Psoas muscle (tissue), 8 donors: ENCODE measurements at places on chromosomes 11 and 22. TPM values are rescaled to one million over a fixed set of nuclear protein-coding genes. Genes with fewer than 3 reads are reported as not detected.

TRIM49 gene
- not detected for total RNA-seq

MUC15 gene
- total RNA-seq = not detected

TMEM126B gene
- total RNA-seq = 33.3 TPM

FOXRED2 gene
- 6.4 TPM for total RNA-seq

TBX1 gene
- 82.5 TPM for total RNA-seq

SHANK2 gene
- 0.17 TPM for total RNA-seq

DNA sequence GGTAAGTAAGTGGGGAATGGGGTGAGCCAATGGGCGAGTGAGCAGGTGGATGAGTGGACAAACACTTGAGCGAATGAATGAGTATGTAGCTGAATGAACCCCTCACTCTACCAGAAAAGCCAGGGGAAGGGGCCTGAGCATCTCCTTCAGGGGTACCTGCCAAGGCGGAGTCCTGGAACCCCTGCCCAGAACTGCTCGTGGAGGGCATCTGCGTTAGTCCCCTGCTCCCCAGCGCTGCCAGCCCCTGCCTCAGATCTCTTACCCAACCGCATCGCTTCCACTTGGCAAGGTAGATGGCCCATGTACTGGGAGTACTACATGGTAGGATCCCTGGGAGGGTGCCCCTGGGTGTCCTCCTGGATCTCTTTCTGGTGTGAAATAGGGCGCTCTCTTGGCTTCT is 7.4 kb upstream of the ANO1 start:
- no peak overlapping the region for H3K27ac ChIP-seq
- H3K36me3 ChIP-seq = no peaks in the 10 kb centered on the region
- no peaks in the 10 kb centered on the region for H3K27me3 ChIP-seq
- H3K4me3 ChIP-seq = no peak overlapping the region
- H3K4me1 ChIP-seq = no peaks in the 10 kb centered on the region

DNA sequence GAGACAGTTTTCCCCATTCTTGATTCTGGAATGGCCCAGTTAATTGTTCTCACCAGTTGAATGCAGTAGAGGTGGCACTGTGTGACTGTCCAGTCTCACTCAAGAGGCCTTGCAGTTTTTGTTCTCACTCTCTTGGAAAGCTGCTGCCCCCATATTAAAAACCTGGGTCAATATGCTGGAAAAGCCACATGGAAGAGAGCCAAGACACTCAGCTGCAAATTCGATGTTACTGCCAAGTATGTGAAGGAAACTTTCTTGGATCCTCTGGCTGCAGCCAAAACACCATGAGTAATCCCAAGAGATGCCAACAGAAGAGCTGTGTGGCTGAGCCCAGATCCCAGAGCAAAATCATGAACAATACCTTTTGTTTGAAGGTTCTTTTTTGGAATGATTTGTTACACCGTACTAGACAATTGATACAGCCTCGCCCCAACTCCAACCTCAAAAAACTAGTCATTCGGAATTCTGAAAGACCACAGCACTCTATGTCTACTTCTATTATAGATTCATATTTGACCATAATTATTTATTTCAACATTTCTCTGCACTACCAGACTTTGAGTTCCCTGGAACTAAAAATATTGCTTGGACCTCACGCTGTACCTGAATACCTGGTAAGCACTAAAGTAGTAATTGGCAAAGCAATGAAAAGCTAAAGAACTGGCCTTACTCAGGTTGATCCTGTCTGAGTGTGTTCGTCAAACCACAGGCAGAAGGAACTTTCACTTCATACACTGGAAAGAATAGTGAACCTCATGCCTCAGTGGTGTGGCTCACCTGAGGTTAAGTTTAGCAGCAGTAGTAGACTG is 378.8 kb downstream of the ETS1 start:
- H3K36me3 ChIP-seq = no peaks in the 10 kb centered on the region
- H3K27me3 ChIP-seq = no peaks in the 10 kb centered on the region
- H3K27ac ChIP-seq = no peak overlapping the region
- no peak for DNase-seq
- no peak overlapping the region for H3K4me3 ChIP-seq

GRCh38 chr22:49685116-49685515 is 142.6 kb downstream of the BRD1 start:
- no peak for DNase-seq
- H3K27me3 ChIP-seq = peaks cover 15% of the 10 kb centered on the region
- no peak overlapping the region for H3K27ac ChIP-seq
- no peaks in the 10 kb centered on the region for H3K4me1 ChIP-seq
- H3K4me3 ChIP-seq = no peak overlapping the region

DNA sequence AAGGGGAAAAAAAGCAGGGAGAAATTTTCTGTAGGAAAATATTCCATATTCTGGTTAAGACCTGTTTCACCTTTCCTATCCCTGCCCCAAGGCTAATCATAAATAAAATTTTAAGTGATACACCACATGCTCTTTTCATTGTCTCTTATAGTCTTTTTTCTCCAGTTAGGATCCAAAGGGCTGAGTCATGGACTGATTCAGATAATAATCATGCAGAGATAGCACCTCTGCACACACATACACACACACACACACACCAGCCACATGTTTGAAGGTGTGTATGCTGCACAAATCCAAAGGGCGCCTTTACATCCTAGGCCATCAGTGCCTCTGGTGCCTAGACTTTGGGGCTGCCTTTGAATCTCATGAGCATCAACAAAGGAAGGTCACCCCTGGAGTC is 35.5 kb upstream of the CWF19L2 start:
- no peaks in the 10 kb centered on the region for H3K36me3 ChIP-seq
- H3K4me3 ChIP-seq = no peak overlapping the region
- no peaks in the 10 kb centered on the region for H3K4me1 ChIP-seq
- no peaks in the 10 kb centered on the region for H3K27me3 ChIP-seq
- DNase-seq = no peak

DNA sequence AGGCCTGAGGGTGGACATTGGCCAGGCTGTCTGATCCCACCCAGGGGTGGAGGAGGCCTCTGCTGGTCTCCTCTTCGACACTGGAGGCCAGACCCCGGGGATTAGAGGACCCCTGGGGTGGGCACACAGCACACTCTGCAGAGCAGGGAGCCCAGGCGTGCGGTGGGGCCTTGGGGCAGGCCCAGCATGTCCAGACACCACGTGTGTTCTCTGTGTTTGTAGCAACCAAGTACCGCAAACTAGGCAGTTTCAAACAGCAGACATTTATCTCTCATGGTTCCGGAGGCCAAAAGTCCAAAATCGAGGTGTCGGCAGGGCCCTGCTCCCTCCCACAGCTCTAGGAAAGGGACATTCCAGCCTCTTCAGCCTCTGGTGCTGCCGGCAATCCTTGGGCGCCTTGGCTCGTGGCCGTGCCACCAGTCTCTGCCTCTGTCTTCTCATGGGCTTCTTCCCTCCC is 1.5 kb downstream of the PANX2 start:
- DNase-seq = no peak
- no peak overlapping the region for H3K4me3 ChIP-seq
- no peak overlapping the region for H3K27ac ChIP-seq

- no peaks in the 10 kb centered on the region for H3K36me3 ChIP-seq
- no peak overlapping the region for H3K27ac ChIP-seq
- no peaks in the 10 kb centered on the region for H3K4me1 ChIP-seq
- peaks cover 2% of the 10 kb centered on the region for H3K27me3 ChIP-seq
Measured at GRCh38 chr11:93288079-93288478, 42.5 kb upstream of the DEUP1 start.

- H3K4me3 ChIP-seq = peak overlapping the region; percentile 42
- peak overlapping the region; percentile 85 for H3K27ac ChIP-seq
- no peak for DNase-seq
- H3K4me1 ChIP-seq = peaks cover 53% of the 10 kb centered on the region
- no peaks in the 10 kb centered on the region for H3K27me3 ChIP-seq
Measured at GRCh38 chr11:117076941-117077691, 21.1 kb downstream of the SIK3 start.

- H3K4me3 ChIP-seq = no peak overlapping the region
- H3K36me3 ChIP-seq = no peaks in the 10 kb centered on the region
- no peak for DNase-seq
Measured at GRCh38 chr11:43072096-43072495, 239.7 kb upstream of the API5 start.

DNA sequence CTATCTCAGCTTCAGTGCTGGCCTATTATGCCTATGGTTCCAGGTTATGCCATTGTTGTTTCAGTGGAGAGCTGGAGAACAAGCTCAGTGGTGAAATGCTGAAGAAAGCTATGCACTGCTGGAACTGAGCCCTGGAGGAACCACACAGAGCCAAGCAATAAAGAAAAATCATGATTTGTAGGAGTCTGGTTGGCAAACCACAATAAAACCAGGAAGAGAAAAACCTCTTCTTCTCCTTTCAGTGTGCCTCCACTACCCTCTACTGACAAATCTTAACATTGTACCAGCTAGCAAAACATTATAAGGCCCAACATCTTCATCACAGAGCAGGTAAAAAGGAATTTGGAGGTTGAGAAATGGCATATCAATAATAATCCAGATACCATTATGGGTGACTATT is 5.3 kb downstream of the OR51F2 start:
- DNase-seq = no peak

GRCh38 chr11:117748771-117749540 is 48.1 kb downstream of the DSCAML1 start:
- H3K4me1 ChIP-seq = no peaks in the 10 kb centered on the region
- no peaks in the 10 kb centered on the region for H3K36me3 ChIP-seq
- DNase-seq = no peak
- no peak overlapping the region for H3K4me3 ChIP-seq
